ENCODE measurements at places on chromosomes 3 and 15.

DNA sequence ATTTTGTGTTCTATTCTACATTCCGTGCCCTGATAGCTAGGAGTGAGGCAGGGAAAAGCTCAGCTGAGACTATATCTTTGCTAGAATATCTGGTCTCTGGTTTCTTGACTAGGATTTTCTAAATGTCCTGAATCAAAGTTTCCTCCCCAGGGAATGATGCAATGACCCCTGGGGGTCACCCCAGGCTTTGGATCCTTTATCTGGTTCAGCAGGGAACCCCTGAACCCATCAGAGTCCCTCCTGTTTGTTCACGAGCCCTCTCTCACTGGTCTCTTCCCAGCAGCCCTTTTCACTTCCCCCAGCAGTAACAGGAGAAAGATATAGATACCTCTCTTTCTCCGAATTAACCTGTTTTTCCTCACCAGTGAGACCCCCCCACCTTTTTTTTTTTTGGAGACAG lies 14.3 kb downstream of the TM2D3 start:
- no peak for ATAC-seq

- no peak for ATAC-seq
These were observed 407.4 kb downstream of the RSL24D1 start for GRCh38 chr15:54789376-54789775.

GRCh38 chr3:81003817-81004216 lies 757.6 kb downstream of the GBE1 start:
- ATAC-seq: no peak

DNA sequence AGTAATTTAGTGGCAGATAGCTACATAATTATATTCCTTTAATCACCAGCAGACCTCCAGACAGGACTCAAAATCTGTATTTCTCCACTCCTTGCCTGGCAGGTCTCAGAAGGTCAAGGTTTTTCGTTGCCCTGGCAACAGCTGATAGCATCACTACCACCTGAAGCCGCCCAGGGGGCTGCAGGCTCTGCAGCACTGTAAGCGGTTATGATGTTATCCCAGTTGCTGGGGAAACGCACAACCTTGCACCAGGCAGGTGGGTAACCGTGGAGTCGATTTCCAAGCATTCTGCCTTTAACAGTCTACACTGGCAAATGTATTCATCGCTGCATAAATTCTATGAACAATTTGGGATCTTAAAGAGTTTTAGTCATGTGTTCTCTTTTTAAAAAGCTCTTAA lies 756.3 kb downstream of the NTRK3 start:
- no peak for ATAC-seq

DNA sequence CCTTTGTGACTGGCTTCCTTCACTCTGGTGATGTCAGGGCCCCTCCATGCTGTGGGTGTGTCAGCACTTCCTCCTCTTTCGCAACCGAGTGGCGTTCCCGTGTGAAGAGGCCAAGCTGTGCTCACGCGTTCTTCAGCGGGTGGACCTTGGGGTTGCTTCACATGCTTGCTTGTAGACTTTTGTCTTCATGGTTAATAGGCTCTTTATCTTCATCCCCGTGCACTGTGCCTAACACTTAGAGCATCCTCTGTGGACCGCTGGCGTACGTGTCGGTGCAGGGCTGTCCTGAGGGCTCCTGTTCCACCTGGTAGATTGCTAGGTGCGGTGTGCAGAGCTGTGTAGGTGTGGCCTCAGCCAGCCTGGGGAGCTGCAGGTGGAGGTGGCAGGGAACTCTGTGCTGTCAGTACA lies 182.3 kb downstream of the OR4M2 start:
- no peak for ATAC-seq
